ENCODE measurements at places on chromosomes 2 and 18.

DNA sequence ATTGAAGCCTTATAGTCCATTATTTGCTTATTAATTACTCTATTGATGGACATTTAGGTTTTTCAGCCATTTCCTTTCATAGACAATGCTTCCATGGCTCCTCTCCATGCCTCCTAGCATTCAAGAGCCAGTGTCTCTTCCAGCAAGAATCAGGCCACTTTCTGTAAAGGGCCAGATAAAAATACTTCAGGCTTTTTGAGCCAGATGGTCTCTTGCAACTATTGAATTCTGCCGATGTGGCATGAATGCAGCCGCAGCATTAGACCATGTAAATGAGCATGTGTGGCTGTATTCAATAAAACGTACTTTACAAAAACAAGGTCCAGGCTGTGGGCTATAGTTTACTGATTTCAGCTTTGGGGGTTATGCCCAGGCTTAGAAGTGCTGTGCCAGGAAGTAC, 38.5 kb downstream of the TRAF3IP1 start:
- DNase-seq = no peak

- no peak for DNase-seq
These were observed 284.8 kb downstream of the MREG start for GRCh38 chr2:215728504-215729065.

DNA sequence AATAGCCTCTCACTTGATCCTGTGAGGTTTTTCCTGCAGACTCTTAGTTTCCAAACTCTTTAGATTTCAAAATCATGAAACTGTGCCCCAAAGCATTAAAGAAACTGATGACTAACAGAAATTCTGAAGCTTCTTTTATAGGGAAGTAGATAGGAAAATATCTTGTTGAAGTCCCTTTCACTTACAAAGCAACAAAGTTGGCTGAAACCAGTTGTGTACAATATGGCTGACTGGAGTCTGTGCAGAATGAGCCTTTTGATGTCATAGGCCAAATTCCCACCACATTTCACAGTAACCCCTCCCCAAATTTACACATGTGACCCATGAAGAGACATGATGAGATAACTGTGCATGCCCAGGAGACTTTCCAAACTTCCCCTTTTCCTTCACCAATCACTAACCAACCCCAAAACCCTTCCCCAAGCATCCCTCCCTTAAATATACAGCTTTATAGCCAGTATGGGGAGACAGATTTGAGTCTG, 61.7 kb upstream of the NCK2 start:
- DNase-seq = no peak

GRCh38 chr2:96554293-96555145, 18.0 kb downstream of the ARID5A start:
- DNase-seq = peak; percentile 40

GRCh38 chr2:120785228-120785966, 49.7 kb downstream of the GLI2 start:
- DNase-seq = no peak

- no peak for DNase-seq
These were observed 124.7 kb downstream of the CABLES1 start for GRCh38 chr18:23259701-23260681.

- no peak for DNase-seq
These were observed 7.8 kb upstream of the UGT1A9 start for GRCh38 chr2:233663911-233664310.

DNA sequence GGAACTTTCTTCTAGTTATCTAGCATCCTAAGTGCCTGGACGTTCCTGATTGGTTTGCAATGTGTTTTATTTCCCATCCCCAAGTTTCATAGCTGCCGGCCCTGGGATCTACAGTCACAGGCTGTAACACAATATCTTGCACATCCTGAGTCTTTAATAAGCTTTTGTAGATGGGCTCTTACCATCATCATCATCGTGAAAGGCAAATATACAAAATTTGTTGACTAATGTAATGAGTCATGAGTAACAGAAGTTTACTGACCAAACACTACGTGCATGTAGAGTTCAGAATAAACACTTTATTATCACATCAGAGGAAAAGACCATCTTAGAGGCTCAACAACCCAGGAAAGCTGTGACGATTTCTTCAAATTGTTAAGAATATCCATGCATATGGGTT, 8.1 kb upstream of the TYMS start:
- DNase-seq = no peak

DNA sequence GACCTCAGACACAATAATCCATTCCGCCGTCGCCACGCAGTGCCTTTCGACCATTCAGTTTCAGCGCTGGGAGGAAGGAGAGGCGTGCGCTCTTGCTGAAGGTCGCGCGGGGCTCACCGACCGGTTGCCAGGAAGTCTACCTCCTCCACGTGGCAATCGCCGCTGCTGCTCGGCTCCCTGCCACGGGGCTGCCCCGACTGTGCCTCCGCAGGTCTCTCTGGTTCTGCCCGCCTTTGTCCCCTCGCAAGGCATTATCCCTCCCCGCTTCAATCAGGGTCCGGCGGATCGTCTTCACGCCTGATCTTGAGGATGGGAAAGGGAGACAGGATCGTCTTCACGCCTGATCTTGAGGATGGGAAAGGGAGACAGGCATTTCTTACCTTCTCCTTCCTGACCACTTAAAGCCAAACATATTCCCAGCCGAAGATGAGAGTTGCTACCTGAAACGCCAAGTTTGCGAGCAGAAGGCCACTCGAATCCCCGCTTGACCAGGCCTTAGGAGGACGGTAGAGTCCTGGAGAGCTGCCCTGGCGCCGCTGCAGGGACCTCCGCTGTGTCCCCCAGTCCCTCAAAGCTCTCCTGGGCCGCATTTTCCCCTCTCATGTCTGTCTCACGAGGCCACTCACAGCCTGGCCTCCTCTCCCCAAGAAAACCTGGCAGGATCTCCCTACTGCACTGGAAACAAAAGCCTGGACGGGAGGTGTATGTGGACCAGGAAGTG, 4.3 kb upstream of the GPR45 start:
- DNase-seq = no peak

GRCh38 chr18:76605341-76605929, 110.4 kb upstream of the ZNF516 start:
- no peak for DNase-seq

DNA sequence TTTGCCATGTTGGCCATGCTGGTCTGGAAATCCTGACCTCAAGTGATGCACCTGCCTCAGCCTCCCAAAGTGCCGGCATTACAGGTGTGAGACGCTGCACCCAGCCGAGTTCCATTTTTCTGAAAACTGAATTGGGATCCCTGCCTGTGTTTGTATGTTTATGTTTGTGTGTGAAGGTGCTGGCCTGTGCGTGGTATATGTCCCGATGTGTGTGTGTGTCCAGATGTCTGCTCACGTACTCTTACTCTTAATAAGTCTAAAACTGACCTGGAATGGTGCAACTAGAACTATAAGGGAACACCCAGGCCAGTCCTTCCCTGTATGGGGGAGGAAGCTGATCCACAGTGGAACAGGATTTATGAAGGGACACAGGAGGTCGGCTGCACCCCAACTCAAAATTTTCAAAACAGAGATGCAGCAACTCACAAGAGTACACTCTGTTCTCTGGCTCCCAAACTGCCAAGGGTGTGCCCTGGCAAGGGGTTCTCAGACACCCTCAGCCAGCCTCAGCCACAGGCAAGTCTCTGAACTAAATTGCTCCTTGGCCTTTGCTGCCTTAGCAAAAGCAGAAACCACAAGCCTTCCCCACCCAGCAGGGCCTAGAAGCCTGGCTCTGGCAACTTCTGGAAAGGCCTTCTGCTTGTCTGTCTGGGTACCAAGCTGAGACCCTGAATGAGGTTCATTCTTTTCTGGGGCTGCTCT, 36.5 kb downstream of the RHOB start:
- no peak for DNase-seq

- DNase-seq = no peak
These were observed 82.7 kb downstream of the MRO start for GRCh38 chr18:50737127-50737526.

GRCh38 chr18:63762518-63762917, 12.7 kb upstream of the SERPINB7 start:
- no peak for DNase-seq

- no peak for DNase-seq
These were observed 106.3 kb downstream of the EPHA4 start for GRCh38 chr2:221465776-221466175.

DNA sequence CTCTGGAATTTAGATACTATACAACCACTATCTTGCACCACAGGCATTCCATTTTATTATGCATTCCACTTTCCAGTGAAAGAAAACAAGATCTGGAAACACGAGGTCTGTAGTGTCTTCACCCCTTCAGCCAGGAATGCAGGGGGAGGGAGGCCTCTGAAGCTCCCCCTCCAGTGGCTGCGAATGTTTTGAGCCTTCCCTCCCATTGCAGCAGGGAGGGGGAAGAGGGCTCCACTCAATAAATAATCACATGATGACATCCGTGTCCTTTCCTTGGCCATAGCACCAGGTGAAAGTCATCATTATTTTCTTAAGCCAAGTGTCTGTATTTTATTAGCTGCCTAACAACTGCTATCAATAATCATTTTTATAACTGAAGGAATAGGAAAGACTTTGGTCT, 38.6 kb downstream of the ALPK2 start:
- no peak for DNase-seq

- no peak for DNase-seq
These were observed 13.3 kb upstream of the MSH2 start for GRCh38 chr2:47389692-47390091.

GRCh38 chr2:42696987-42697386, 66.9 kb downstream of the OXER1 start:
- no peak for DNase-seq

- DNase-seq = no peak
These were observed 239.9 kb downstream of the ZEB2 start for GRCh38 chr2:144280009-144280408.

DNA sequence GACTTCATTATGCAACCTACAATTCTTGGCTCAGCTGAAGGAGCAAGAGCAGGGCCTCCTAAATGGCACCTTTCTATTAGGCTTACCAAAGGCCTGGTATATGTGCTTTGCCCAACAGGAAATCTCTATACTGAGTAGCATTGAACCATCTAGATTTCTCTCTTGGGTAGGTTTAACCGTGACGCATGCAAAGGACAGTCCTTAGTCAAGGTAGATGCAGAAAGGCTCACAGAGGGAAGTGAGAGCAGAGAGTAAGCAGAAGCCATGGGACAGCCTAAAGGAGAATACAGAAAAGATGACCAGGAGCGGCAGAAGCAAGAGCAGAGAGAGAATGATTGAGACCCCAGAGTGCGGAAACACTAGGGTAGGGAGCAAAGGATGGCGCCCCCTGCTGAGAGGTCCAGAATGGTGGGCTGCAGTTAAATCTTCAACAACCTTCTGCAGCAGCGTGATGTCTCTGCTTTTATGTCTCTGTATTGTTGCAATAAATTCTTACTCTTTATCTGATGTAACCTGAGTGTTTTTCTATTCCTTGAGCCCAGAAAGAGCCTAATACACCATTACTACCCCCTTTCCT, 4.7 kb upstream of the OSBPL1A start:
- no peak for DNase-seq

- no peak for DNase-seq
These were observed 32.4 kb downstream of the BCL11A start for GRCh38 chr2:60520917-60521539.

- no peak for DNase-seq
These were observed 1001.2 kb downstream of the DPP10 start for GRCh38 chr2:115443539-115444185.

DNA sequence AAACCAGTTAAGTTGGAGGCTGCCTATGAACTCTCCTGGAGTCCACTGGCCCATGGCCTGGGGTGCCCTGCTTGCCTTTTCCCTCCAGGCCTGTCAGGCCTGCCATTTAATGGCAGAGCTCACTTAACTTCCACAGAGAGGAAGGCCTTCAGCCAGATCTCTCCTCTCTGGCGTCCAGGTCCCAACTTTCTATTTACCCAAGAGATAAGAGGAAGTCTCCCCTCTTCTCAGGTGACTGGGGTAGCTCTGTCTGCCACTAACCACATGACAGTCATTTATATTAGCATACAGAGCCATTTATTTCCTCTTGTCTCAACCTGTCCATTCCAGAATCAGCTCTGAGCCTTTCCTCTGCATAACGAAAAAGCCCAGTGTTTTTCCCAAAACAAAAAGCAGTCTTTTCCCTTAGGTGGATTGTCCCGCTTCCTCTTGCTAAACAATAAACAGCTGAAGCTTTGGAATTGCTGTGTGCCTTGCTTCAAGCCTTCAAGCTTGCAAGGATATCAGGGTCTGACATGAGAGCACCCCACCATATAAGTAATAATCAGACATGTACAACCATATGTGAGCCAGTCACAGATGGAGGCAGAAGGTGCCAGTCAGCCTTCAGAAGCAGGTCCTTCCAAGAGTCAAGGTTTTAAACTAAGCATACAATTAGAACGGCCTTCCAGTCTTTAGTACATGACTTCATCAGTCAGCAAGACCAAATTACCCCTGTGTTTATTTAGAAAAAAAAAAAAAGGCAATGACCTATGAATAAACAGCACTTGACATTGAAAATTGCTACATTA, 71.2 kb upstream of the STPG4 start:
- no peak for DNase-seq

DNA sequence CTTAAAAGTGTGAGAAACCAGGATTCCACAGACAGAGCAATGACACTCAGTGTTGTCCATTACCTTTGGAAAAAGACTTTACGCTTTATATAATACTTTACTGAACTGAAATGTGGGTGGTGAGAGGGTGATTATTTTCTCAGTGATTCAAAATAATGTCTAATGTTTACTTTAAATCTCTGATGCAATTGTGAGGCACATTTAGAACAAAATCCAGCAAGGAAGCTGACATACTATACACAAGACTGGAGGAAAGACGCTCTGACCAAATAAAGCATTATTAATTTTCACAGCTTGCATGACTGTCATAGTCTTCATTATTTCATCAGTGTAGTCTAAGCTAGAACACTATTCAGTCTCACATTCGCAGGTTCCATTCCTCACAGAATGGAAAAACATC, 34.1 kb upstream of the STAT1 start:
- no peak for DNase-seq

- DNase-seq = no peak
These were observed 31.8 kb upstream of the SLC8A1 start for GRCh38 chr2:40483549-40484243.

GRCh38 chr2:229257985-229258384, 13.1 kb downstream of the PID1 start:
- no peak for DNase-seq

DNA sequence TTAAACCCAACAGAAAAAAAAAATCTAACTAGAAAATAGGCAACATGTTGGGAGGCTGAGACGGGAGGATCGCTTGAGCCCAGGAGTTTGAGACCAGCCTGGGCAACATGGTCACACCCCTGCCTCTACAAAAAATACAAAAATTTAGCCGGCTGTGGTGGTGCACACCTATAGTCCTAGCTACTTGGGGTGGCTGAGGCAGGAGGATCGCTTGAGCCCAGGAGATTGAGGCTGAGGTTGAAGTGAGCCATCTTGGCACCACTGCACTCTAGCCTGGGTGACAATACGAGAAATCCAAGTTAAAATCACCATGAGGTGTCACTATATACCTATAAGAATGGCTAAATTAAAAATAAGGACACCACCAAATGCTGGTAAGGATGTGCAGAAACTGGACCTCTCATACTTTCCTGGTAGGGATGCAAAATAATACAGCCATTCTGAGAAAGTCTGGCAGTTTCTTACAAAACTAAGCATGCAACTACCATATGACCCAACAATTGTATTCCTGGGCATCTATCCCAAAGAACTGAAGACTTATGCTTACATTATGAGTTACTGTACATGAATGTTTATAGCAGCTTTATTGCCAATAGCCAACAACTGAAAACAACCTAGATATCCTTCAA, 2.2 kb downstream of the SEPTIN10 start:
- DNase-seq = no peak
